Prostate gland (tissue), 2 donors: ENCODE measurements at places on chromosomes 3 and 15.

DNA sequence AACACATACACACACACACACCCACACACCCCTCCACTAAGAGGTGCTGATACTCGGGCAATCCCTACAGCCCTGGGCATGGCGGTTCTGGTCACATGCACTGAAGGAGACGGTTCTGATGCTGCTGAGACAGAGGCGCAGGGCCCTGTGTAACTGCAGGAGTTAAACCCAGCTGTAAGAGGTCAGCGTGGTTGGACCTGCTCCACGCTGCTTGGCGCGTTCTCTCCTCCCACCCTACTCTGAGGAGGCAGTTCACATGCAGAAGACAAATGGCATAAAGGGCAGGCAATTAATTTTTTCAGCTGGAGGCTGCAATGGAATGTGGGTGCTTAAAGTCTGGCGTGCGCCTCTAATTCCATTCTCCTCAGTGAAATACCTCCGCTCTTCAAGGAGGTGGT lies 35.2 kb downstream of the GRK7 start:
- DNase-seq: no peak
- peak overlapping the region; percentile 88 for H3K27ac ChIP-seq
- no peaks in the 10 kb centered on the region for H3K27me3 ChIP-seq
- no peaks in the 10 kb centered on the region for H3K36me3 ChIP-seq
- H3K4me1 ChIP-seq: peaks cover 21% of the 10 kb centered on the region

DNA sequence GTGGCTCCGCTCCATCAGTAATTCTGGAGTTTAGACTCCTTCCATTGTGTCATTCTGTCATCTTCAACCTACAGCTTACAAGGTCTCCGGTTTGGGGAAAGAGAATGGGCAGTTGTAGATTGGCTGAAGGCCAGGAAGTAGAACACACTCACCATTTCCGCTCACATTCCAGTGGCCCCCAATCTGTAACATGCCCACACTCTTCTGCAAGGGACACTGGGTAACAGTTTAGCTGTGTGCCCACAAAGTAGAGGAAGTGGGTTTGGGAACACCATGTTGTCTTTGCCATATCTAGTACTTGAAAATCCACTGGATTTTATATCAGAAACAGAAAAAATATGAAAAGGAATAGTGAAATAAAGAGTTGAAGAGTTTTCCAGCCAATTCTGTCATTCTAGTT lies 153.5 kb downstream of the SV2B start:
- H3K36me3 ChIP-seq: no peaks in the 10 kb centered on the region
- H3K27me3 ChIP-seq: no peaks in the 10 kb centered on the region
- H3K27ac ChIP-seq: no peak overlapping the region
- no peaks in the 10 kb centered on the region for H3K4me1 ChIP-seq

DNA sequence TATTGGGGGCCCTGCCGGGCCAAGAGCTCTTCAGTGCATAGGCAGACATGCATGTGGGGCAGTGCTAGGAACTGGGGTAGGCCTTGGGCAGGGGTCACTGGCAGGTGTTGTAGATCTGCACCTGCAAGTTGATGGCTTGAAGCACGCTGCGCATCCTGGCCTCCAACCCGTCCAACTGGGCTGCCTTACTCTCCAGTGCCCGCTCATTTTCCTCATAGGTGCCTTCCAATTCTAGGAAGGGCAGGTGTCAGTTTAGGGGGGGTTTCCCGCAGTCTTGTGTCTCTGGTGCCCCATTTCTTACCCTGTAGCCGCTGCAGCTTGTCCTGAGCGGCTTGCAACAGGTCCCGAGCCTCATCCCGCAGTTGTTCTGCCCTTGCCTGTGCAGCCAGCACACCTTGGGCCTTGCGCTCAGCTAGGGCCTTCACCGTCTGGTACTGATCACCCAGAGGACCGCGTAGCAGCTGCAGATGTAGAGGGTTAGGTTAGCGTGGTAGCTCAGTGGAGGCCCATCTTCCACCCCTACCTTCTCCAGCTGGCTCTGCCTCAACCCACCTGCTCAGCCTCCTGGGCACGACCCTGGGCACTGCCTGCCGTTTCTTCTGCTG lies 611 bp upstream of the USP19 start:
- peak overlapping the region; percentile 95 for H3K27ac ChIP-seq
- DNase-seq: no peak
- peaks cover 6% of the 10 kb centered on the region for H3K4me1 ChIP-seq
- peak overlapping the region; percentile 100 for H3K4me3 ChIP-seq
- H3K27me3 ChIP-seq: no peaks in the 10 kb centered on the region
- H3K36me3 ChIP-seq: peaks cover 28% of the 10 kb centered on the region

GRCh38 chr15:31560643-31561042 lies 234.0 kb downstream of the KLF13 start:
- no peak for DNase-seq
- no peaks in the 10 kb centered on the region for H3K36me3 ChIP-seq
- no peak overlapping the region for H3K4me3 ChIP-seq
- no peak overlapping the region for H3K27ac ChIP-seq
- no peaks in the 10 kb centered on the region for H3K4me1 ChIP-seq

DNA sequence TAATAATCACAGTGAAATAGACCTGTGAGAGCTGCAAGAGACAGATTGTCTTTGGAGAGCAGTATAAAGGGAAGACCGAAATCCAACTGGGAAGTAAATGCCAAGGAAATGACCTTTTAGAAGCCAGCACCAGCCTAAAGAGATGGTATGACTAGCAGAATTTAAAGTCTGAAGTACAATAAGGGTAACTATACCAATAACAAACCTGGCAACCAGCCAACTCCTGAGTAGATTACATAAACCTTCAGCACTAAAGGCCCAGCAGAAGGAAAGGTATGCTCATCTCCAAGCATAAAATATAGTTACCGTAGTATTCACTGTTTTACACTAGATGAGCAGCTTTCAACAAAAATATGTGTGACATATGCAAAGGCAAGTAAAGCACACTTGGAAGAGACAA lies 155.1 kb upstream of the SATB1 start:
- no peak overlapping the region for H3K4me3 ChIP-seq
- no peaks in the 10 kb centered on the region for H3K27me3 ChIP-seq
- H3K4me1 ChIP-seq: no peaks in the 10 kb centered on the region
- no peaks in the 10 kb centered on the region for H3K36me3 ChIP-seq
- H3K27ac ChIP-seq: no peak overlapping the region

GRCh38 chr3:66413151-66413751 lies 87.6 kb downstream of the LRIG1 start:
- H3K27ac ChIP-seq: no peak overlapping the region
- H3K4me1 ChIP-seq: peaks cover 29% of the 10 kb centered on the region
- no peaks in the 10 kb centered on the region for H3K27me3 ChIP-seq

- H3K4me3 ChIP-seq: no peak overlapping the region
- no peaks in the 10 kb centered on the region for H3K4me1 ChIP-seq
- H3K27ac ChIP-seq: no peak overlapping the region
- H3K27me3 ChIP-seq: no peaks in the 10 kb centered on the region
- no peaks in the 10 kb centered on the region for H3K36me3 ChIP-seq
Measured at GRCh38 chr3:117252208-117252607, 542.6 kb downstream of the TUSC7 start.

GRCh38 chr3:132726341-132726823 lies 4.2 kb upstream of the NPHP3 start:
- H3K27me3 ChIP-seq: no peaks in the 10 kb centered on the region
- no peak for DNase-seq
- no peak overlapping the region for H3K4me3 ChIP-seq
- no peaks in the 10 kb centered on the region for H3K36me3 ChIP-seq

GRCh38 chr3:31092748-31093589 lies 198.5 kb upstream of the GADL1 start:
- DNase-seq: no peak
- no peak overlapping the region for H3K27ac ChIP-seq
- no peaks in the 10 kb centered on the region for H3K36me3 ChIP-seq
- H3K4me3 ChIP-seq: no peak overlapping the region
- H3K27me3 ChIP-seq: no peaks in the 10 kb centered on the region
- no peaks in the 10 kb centered on the region for H3K4me1 ChIP-seq

DNA sequence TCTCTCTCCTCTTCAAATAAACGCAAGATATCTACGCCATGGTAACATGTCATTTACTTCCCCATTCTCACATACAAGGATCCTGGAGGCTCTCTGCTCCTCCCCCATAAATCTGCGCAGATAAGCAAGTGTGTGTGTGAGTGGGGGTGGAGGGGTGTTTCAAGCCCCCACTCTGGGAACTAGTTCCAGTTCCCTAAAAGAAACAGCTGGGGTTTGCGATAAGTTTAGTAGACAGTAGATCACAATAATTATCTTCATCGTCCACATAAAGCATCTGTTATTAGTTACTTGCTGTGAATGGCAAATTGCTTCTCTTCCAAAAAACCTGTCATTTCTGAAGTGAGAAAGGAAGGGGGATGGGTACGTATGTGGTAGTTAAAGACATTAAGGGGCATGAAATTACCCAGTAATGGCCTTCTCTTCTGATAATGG lies 79.8 kb downstream of the RBPMS2 start:
- peak overlapping the region; percentile 8 for H3K27ac ChIP-seq
- peaks cover 2% of the 10 kb centered on the region for H3K36me3 ChIP-seq
- peaks cover 18% of the 10 kb centered on the region for H3K4me1 ChIP-seq
- no peak overlapping the region for H3K4me3 ChIP-seq

- H3K27me3 ChIP-seq: no peaks in the 10 kb centered on the region
- H3K4me1 ChIP-seq: no peaks in the 10 kb centered on the region
- no peaks in the 10 kb centered on the region for H3K36me3 ChIP-seq
- no peak overlapping the region for H3K4me3 ChIP-seq
- no peak overlapping the region for H3K27ac ChIP-seq
Measured at GRCh38 chr3:179658606-179659005, 5.8 kb downstream of the USP13 start.

DNA sequence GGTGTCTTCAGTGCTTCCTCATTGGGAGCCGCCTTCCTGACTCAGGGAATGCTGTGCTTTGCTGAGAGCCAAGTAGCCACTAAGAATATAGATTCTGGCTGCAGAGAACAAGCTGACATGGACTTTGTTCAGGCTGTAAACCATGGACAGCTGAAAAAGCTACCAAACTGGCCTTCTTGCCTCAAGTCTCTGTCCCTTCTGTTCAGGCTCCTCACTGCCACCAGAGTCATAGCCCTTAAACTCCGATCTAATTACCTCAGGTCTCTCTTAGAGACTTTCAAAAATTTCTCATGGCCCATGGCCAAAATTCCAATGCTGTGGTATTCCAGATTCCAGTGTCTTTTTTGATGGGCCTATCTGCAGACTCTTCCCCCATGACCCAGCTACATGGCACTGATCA lies 19.4 kb upstream of the PTX3 start:
- no peaks in the 10 kb centered on the region for H3K4me1 ChIP-seq
- H3K27ac ChIP-seq: no peak overlapping the region
- H3K27me3 ChIP-seq: no peaks in the 10 kb centered on the region
- no peak overlapping the region for H3K4me3 ChIP-seq

DNA sequence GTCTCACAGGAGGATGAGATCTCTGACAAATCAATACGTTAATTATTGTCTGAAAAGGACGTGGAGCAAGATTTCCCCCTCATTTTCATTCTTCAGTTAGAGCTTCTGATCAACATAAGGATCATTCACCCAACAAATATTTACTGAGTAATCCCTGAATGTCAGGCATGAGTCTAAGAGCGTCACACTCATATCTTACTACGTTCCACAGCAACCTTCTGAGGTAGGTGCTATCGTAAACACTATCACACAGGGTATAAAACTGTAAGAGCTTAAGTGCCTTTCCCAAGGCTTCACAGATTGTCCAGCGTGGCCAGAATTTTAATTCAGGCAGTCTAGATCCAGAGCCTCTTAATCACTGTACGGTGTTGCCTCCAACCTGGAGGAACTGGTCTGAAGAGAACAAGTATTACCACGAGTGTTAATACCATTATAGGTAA lies 10.6 kb upstream of the TM4SF1 start:
- H3K4me3 ChIP-seq: no peak overlapping the region
- H3K27ac ChIP-seq: peak overlapping the region; percentile 71
- peaks cover 10% of the 10 kb centered on the region for H3K4me1 ChIP-seq
- no peaks in the 10 kb centered on the region for H3K27me3 ChIP-seq
- no peak for DNase-seq

- H3K4me1 ChIP-seq: no peaks in the 10 kb centered on the region
- peak; percentile 68 for DNase-seq
- H3K4me3 ChIP-seq: no peak overlapping the region
- no peaks in the 10 kb centered on the region for H3K36me3 ChIP-seq
- H3K27ac ChIP-seq: no peak overlapping the region
Measured at GRCh38 chr15:42704492-42704926, 32.4 kb downstream of the CDAN1 start.

DNA sequence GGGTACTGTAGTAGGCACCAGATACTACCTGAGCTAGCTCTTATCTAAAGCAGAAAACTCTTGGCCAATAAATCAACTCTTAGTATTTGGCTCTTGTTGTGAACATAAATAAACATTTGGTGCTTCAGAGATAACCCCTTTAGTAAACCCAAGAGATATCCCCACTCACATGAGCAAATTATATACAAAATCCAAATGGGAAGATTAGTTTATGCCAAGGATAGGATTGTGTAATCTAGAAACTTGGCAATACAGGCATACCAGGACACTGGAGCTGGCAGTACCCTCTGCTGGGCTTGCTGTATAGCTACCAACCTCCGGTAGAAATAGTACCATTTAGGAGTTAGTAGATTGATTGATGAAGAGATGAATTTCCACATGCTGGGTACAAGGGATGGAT lies 127.0 kb downstream of the LIPC start:
- no peaks in the 10 kb centered on the region for H3K36me3 ChIP-seq
- DNase-seq: no peak
- H3K27me3 ChIP-seq: no peaks in the 10 kb centered on the region
- H3K4me1 ChIP-seq: no peaks in the 10 kb centered on the region

DNA sequence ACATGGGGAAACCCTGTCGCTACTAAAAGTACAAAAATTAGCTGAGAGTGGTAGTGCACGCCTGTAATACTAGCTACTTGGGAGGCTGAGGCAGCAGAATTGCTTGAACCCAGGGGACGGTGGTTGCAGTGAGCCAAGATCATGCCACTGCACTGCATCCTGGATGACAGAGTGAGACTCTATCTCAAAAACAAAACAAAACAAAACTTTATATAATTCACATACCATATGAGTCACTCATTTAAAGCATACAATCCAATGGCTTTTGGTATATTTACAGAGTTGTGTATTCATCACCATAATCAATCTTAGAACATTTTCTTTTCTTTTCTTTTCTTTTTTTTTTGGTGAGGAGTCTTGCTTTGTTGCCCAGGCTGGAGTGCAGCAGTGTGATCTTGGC lies 8.7 kb downstream of the PXK start:
- H3K4me1 ChIP-seq: no peaks in the 10 kb centered on the region
- no peak overlapping the region for H3K4me3 ChIP-seq
- H3K27me3 ChIP-seq: no peaks in the 10 kb centered on the region
- no peak overlapping the region for H3K27ac ChIP-seq
- H3K36me3 ChIP-seq: no peaks in the 10 kb centered on the region

GRCh38 chr15:64572856-64573255 lies 112.5 kb downstream of the ZNF609 start:
- H3K4me3 ChIP-seq: no peak overlapping the region
- no peak overlapping the region for H3K27ac ChIP-seq
- no peak for DNase-seq
- H3K4me1 ChIP-seq: peaks cover 6% of the 10 kb centered on the region
- H3K27me3 ChIP-seq: no peaks in the 10 kb centered on the region

GRCh38 chr15:92499731-92500530 lies 106.2 kb downstream of the ST8SIA2 start:
- DNase-seq: no peak
- no peaks in the 10 kb centered on the region for H3K4me1 ChIP-seq
- no peaks in the 10 kb centered on the region for H3K36me3 ChIP-seq
- H3K27ac ChIP-seq: no peak overlapping the region
- H3K4me3 ChIP-seq: no peak overlapping the region
